ENCODE measurements at places on chromosomes 11 and 22. TPM values are rescaled to one million over a fixed set of nuclear protein-coding genes. Genes with fewer than 3 reads are reported as not detected.

Gene APOBEC3B
- total RNA-seq, result 43.3 TPM

Gene MS4A2
- total RNA-seq, result not detected

GRCh38 chr22:28230671-28231070, 311.6 kb upstream of the PITPNB start:
- H3K27ac ChIP-seq, result no peak overlapping the region
- H3K36me3 ChIP-seq, result no peaks in the 10 kb centered on the region
- H3K4me1 ChIP-seq, result no peaks in the 10 kb centered on the region
- no peak for DNase-seq
- H3K27me3 ChIP-seq, result peaks cover 41% of the 10 kb centered on the region

GRCh38 chr22:46366801-46367706, 31.5 kb downstream of the TRMU start:
- peaks cover 43% of the 10 kb centered on the region for H3K4me1 ChIP-seq
- no peaks in the 10 kb centered on the region for H3K27me3 ChIP-seq
- no peak overlapping the region for H3K27ac ChIP-seq
- no peak overlapping the region for H3K4me3 ChIP-seq
- H3K36me3 ChIP-seq, result peaks cover 40% of the 10 kb centered on the region

GRCh38 chr11:12524865-12525264, 147.5 kb downstream of the PARVA start:
- no peak overlapping the region for H3K27ac ChIP-seq
- H3K4me1 ChIP-seq, result no peaks in the 10 kb centered on the region
- DNase-seq, result no peak
- no peaks in the 10 kb centered on the region for H3K27me3 ChIP-seq
- no peaks in the 10 kb centered on the region for H3K36me3 ChIP-seq
